ENCODE measurements at places on chromosomes 3 and 15.

GRCh38 chr3:159766563-159767185 lies 222.0 kb upstream of the IL12A start:
- DNase-seq: no peak

GRCh38 chr15:25728816-25729215 lies 134.3 kb downstream of the ATP10A start:
- DNase-seq: no peak

DNA sequence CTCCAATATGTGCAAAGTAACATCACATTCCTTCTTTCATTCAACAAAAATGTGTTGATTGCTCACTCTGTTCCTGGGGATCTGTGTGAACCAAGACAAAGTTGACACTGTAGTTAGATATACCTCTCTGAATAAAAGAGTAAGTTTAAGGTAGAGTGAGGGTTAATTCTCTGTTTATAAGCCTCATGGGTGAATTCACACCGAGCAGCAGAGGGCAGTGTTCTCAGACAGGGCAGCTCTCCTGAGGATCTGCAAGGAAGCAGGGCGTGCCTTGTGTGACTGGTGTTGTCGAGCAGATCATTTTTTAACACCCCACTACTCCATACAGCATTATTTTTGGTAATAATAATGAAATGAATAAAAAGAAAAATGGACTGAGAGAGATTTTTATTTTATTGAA lies 34.4 kb downstream of the PAQR9 start:
- DNase-seq: no peak

- DNase-seq: no peak
Measured at GRCh38 chr3:158185711-158186110, 75.8 kb downstream of the RSRC1 start.

DNA sequence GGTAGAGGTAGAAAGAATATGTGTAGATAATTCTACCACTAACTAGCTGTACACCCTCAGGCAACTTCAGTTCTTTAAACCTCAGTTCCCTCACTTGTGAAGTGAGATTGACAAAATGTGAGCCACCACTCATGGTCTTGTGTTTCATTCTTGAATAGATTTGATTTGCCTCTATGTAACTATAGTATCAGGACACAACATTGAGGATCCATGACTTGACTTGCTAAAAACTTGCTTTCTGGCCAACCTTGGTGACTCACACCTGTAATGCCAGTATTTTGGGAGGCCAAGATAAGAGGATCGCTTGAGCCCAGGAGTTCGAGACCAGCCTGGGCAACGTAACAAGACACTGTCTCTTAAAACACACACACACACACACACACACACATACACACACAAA lies 115.8 kb upstream of the FLNB start:
- DNase-seq: no peak
